ENCODE measurements at places on chromosomes 7 and 10.

DNA sequence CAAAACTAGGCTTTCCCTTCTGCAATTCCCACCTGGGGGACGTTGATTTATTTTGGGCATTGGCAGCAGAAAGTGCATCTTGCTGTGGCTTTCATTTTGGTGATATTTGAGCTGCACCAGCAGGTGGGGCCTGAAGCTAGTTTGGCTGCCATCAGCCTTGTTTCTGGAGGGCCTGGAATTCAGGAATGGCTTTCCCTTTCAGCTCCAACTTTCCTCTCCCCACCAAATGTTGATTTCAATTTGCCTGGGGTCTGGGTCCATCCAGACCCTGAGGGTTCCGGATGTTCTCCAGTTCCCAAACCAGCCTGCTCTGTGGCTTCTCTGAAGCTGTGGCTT, 640.4 kb downstream of the TYW1 start:
- DNase-seq: no peak

GRCh38 chr10:102120991-102121738, 997 bp upstream of the LDB1 start:
- no peak for DNase-seq

DNA sequence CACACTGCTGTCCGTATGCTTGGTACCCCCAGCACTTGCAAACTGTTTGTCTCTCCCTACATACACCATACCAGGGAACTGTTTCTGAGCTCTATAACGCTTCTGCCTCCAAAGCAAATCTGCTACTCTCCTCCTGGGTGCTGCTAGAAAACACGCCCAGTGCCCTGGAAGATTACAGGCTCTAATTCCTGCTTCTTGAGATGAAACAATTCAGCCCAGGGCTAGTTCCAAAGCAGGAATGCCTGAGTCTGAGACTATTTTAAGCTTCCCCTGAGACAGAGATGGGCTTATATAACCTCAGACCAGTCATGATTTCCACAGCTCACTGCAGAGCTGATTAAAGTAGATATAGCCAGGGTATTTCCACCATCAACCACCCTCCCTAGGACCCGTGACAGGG, 327.1 kb downstream of the GPR158 start:
- no peak for DNase-seq

- DNase-seq: no peak
Observed at GRCh38 chr10:89158446-89158845, 48.7 kb downstream of the CH25H start.

- no peak for DNase-seq
Observed at GRCh38 chr10:57867241-57867640, 400.5 kb downstream of the IPMK start.

- DNase-seq: peak; percentile 53
Observed at GRCh38 chr7:99997545-99998137, 17.8 kb upstream of the ZKSCAN1 start.

DNA sequence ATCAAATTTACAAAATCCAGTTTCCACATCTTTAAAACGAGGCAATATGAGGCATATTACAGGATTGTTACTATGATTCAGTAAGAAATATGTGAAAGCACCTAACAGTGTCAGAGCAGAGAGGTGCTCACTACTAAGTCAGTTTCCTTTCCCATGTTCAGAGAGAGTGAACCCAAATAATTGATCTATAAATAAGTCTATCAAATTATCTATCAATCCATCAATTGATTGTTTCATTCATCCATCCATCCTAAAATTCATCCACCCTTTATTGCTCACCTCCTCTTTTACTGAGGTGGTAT, 340.8 kb downstream of the SUGCT start:
- no peak for DNase-seq

GRCh38 chr10:5565671-5566581, 41.2 kb downstream of the CALML3 start:
- DNase-seq: no peak

DNA sequence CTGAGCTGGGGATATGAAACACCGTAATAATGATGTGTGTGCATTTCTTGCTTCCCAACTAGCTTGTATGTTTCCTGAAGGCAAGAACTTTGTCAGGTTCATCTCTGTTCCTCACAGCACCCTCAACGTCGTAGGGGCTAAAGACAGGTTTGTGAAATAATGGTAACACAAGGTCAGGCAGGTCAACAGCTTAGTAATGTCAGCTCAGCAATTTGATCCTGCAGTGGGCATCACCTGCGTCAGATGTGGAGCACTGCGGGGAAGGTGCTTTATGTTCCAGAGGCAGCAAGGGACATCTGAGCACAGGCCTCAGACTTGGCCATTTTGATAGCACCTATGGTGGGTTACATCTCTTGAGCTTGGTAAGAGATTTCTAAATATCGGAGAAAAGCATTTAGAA, 51.8 kb upstream of the BTBD16 start:
- DNase-seq: no peak

DNA sequence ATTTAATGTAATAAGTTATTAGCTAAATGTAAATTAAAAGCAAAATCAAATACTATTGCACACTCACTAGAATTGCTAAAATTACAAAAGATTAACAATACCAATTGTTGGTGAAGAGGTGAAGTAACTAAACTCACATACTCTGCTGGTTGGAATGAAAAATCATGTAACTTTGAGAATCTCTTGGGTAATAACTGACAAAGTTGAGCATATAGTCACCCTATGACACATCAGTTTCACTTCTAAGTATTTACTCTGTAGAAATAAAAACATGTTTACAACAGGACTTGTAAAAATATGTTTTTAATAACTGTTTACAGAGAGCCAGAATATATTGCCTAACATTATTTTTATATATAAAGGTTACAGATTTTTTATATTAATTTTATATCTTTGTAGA, 33.6 kb downstream of the CNTNAP2 start:
- DNase-seq: no peak

- DNase-seq: no peak
Observed at GRCh38 chr10:48494073-48494472, 110.8 kb downstream of the ARHGAP22 start.

GRCh38 chr10:73414230-73414945, 530 bp upstream of the ANXA7 start:
- no peak for DNase-seq

DNA sequence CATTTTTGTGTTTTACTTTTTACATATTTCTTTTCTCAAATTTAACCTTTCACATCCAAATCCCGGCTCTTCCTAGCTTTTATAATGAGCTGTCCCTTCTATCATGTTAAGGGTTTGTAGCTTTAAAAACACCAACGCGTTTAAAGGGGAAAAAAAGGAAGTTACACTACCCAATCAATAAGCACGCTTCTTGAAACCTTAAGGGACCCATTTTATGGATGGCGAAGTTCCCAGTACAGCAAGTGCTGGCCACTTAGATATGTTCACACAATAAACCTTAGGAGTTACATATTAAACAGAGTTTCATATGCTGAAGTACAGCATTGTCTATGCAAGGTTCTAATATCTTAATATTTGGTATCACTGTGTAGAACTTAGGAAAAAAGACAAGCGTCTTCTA, 1.8 kb downstream of the GNG11 start:
- no peak for DNase-seq

- DNase-seq: no peak
Observed at GRCh38 chr7:84113286-84113685, 81.3 kb downstream of the SEMA3A start.

DNA sequence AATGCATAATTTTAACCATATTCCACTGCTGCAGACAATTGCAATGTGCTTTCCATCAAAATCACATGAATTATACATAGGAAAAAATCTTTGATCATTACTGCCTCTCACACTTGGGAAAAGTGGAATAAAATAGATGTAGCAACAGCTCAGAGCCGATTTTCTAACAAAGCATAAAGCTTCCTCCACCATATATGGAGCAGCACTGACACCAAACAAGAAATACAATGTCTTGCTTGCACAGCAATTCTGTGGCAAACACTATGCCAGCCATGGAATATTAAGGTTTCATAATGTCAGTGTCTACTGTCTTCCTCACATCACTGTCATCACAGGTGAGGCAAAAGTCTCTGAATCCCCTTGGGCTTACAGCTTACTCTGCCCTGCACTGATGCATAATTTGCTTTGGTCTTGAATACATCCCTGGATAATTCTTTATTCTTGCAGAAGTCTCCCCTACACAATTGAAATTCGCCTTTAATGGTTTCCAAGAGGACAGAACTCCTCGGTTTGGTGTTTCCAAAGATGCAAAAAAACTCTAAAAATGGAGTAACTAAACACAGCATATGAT, 198.5 kb downstream of the CACNA2D1 start:
- no peak for DNase-seq

GRCh38 chr10:73744664-73744975, 448 bp downstream of the SEC24C start:
- peak; percentile 55 for DNase-seq
